A549 treated with DMSO at 1 μM for 4 hours (cell line): ENCODE measurements at places on chromosomes 12 and 14. TPM values are rescaled to one million over a fixed set of nuclear protein-coding genes. Genes with fewer than 3 reads are reported as not detected.

The SLC6A15 gene
- 2.4 to 5.3 TPM (median 3.5 TPM) in 5 replicates for total RNA-seq

The RIMBP2 gene
- not detected in 5 replicates for total RNA-seq

The SERPINA9 gene
- total RNA-seq = 0.13 to 0.15 TPM in 2 of 5 replicates, not detected in the others

The OR4K13 gene
- total RNA-seq = not detected in 5 replicates

The KLRF1 gene
- total RNA-seq = not detected in 5 replicates

The TC2N gene
- 0.57 to 1.1 TPM (median 0.66 TPM) in 5 replicates for total RNA-seq

The FAIM2 gene
- total RNA-seq = 0.04 to 0.16 TPM in 2 of 5 replicates, not detected in the others

The CD4 gene
- total RNA-seq = not detected in 5 replicates

The CLEC14A gene
- total RNA-seq = not detected in 5 replicates

The RDH11 gene
- 64.7 to 71.4 TPM (median 67.8 TPM) in 5 replicates for total RNA-seq

The OR6C2 gene
- not detected in 5 replicates for total RNA-seq

The AICDA gene
- total RNA-seq = 0.03 to 0.26 TPM (median 0.05 TPM) in 5 replicates

The CLEC12A gene
- not detected in 5 replicates for total RNA-seq

The APOF gene
- total RNA-seq = not detected in 5 replicates

The SMIM41 gene
- total RNA-seq = not detected in 5 replicates

The MYF5 gene
- not detected in 5 replicates for total RNA-seq

The CARMIL3 gene
- 0.24 to 0.59 TPM (median 0.47 TPM) in 5 replicates for total RNA-seq

The NRIP2 gene
- total RNA-seq = not detected in 5 replicates

The ZNF891 gene
- total RNA-seq = 0.32 to 0.55 TPM (median 0.47 TPM) in 5 replicates

The ACSS3 gene
- 0.03 to 0.07 TPM in 2 of 5 replicates, not detected in the others for total RNA-seq

The RD3L gene
- not detected in 5 replicates for total RNA-seq

The WNT1 gene
- total RNA-seq = 0.08 TPM in 1 of 5 replicates, not detected in the others

The ESRRB gene
- 0.20 to 0.36 TPM (median 0.20 TPM) in 5 replicates for total RNA-seq

The ACOT6 gene
- total RNA-seq = not detected in 5 replicates

The XPOT gene
- 45.9 to 69.7 TPM (median 57.7 TPM) in 5 replicates for total RNA-seq

The SIX6 gene
- not detected in 5 replicates for total RNA-seq

The NYNRIN gene
- total RNA-seq = 0.19 to 0.40 TPM (median 0.20 TPM) in 5 replicates

The RIN3 gene
- total RNA-seq = 21.6 to 27.3 TPM (median 25.1 TPM) in 5 replicates

The EML1 gene
- total RNA-seq = 39.1 to 50.1 TPM (median 43.4 TPM) in 5 replicates

The LMNTD1 gene
- not detected in 5 replicates for total RNA-seq

The IGFBP6 gene
- 169 to 240 TPM (median 226 TPM) in 5 replicates for total RNA-seq

The KLHL42 gene
- total RNA-seq = 17.0 to 21.2 TPM (median 20.8 TPM) in 5 replicates

The VAMP1 gene
- total RNA-seq = 9.3 to 12.7 TPM (median 11.5 TPM) in 5 replicates

The IL22 gene
- not detected in 5 replicates for total RNA-seq

The NOC4L gene
- total RNA-seq = 39.6 to 62.8 TPM (median 52.0 TPM) in 5 replicates

The COCH gene
- 22.5 to 27.7 TPM (median 26.0 TPM) in 5 replicates for total RNA-seq

The TAS2R19 gene
- total RNA-seq = 0.09 to 0.25 TPM in 2 of 5 replicates, not detected in the others

The PTPRQ gene
- total RNA-seq = 0.01 to 0.11 TPM (median 0.03 TPM) in 4 of 5 replicates, not detected in the other

The NACA gene
- total RNA-seq = 1,463 to 1,776 TPM (median 1,523 TPM) in 5 replicates

The MRPL42 gene
- total RNA-seq = 49.5 to 59.2 TPM (median 56.0 TPM) in 5 replicates

The SLC4A8 gene
- 1.0 to 2.6 TPM (median 1.6 TPM) in 5 replicates for total RNA-seq

The ADAM21 gene
- total RNA-seq = 0.06 TPM in 2 of 5 replicates, not detected in the others

The IL31 gene
- not detected in 5 replicates for total RNA-seq

The CD27 gene
- not detected in 5 replicates for total RNA-seq
